ENCODE measurements at places on chromosomes 3 and 15. TPM values are rescaled to one million over a fixed set of nuclear protein-coding genes. Genes with fewer than 3 reads are reported as not detected.
A peak's percentile ranks its signal among the peaks of the same experiment; 100 is the strongest.

Gene SLC6A20
- not detected for total RNA-seq

Gene STRIT1
- total RNA-seq, result not detected

Gene SOX14
- not detected for total RNA-seq

Gene NOX5
- 0.23 TPM for total RNA-seq

Gene SLC38A3
- 0.39 TPM for total RNA-seq

Gene GCHFR
- total RNA-seq, result 6.6 TPM

Gene TMEM62
- total RNA-seq, result 32.0 TPM

Gene GOLGA6A
- total RNA-seq, result 1.2 TPM

Gene REC114
- total RNA-seq, result not detected

Gene CFAP91
- total RNA-seq, result 4.3 TPM

Gene GOLGA8S
- total RNA-seq, result 0.17 TPM

Gene GLDN
- total RNA-seq, result 5.8 TPM

Gene AADACL2
- 0.26 TPM for total RNA-seq

Gene PLSCR5
- total RNA-seq, result not detected

Gene KNG1
- not detected for total RNA-seq

- no peak for DNase-seq
Measured at GRCh38 chr3:89104499-89104898, 2.9 kb upstream of the EPHA3 start.

- DNase-seq, result no peak
Measured at GRCh38 chr3:165800970-165801369, 36.3 kb downstream of the BCHE start.

- peak; percentile 90 for DNase-seq
Measured at GRCh38 chr15:31297575-31298456, 28.8 kb upstream of the KLF13 start.

GRCh38 chr3:153291059-153291685 is 129.1 kb downstream of the RAP2B start:
- no peak for DNase-seq

DNA sequence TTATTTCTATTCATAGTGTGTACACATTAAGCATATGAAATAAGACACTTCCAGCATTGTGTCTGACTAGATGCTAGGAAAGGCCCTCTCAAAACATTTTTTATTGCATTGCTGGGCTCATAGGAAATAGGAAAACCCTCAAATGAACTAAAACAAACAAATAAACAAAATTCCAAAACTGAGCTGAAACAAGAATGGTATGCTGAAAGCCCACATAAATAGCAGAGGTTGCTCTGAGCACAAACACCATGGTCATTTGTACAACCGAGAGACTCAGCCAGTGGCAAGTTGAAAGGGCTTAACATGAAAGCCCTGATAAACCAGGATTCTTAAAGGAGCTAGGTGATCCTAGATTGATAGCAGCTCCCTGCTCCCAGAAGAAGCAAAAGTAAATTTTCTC is 310.0 kb upstream of the WNT5A start:
- peak; percentile 4 for DNase-seq

- no peak for DNase-seq
Measured at GRCh38 chr3:72334681-72335457, 513.4 kb downstream of the SHQ1 start.

GRCh38 chr3:29186131-29186599 is 94.7 kb upstream of the RBMS3 start:
- no peak for DNase-seq

GRCh38 chr3:164459521-164460151 is 618.7 kb downstream of the SI start:
- no peak for DNase-seq

- no peak for DNase-seq
Measured at GRCh38 chr3:116408473-116408872, 36.8 kb downstream of the LSAMP start.

DNA sequence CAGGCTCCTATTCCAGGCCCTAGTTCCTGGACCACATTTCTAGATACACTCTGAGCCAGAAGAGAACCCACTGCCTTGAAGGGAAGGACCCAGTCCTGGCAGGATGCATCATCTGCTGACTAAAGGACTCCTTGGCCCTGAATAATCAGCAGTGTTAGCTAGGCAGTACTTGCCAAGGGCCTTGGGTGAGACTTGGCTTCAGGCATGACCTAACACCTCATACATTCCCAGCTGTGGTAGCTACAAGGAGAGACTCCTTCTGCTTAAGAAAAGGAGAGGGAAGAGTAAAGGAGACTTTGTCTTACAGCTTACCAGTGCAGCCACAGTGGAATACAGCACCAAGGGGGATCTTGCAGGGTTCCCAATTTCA is 26.4 kb downstream of the PEAK1 start:
- DNase-seq, result no peak

DNA sequence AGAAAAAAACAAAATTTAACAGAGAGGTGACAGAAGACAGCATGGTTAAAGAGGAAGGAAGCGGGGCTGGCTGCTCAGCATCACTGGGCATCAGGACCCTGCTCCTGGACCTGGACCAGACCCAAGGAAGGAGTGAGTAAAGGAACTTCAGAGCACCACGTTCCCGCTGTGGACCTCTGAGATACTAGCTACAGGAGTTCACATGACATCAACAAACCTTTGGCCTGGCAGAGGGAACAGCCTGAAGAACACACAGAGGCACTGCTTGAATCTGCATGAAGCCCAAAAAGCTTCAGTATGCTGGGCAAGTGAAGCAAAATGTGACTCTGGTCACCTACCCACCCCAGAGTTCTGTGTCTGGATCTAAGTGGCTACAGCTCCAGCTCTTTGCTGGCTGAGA is 38.1 kb downstream of the SLC2A2 start:
- DNase-seq, result no peak

GRCh38 chr3:66567077-66567476 is 66.3 kb upstream of the LRIG1 start:
- no peak for DNase-seq

- DNase-seq, result no peak
Measured at GRCh38 chr3:129597087-129597999, 9.1 kb downstream of the PLXND1 start.

DNA sequence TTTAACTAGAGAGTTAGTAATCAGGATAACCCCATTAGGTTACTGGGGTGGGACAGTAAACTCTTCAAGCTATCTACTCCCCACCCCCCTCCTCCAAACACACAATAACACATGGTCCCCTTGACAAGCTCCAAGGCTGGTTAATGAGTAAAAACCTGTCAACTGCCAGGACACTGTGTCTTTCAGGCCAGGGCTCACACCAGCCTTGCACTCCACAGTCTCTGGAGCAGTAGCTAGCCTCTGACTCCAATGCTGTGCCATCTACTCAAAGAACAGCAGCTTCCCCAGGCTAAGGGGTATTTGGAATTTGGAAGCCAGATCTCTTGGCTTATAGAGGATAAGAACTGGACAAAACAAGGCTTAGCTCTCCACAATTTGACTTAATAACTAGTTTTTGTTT is 115.8 kb downstream of the LRIG1 start:
- no peak for DNase-seq

DNA sequence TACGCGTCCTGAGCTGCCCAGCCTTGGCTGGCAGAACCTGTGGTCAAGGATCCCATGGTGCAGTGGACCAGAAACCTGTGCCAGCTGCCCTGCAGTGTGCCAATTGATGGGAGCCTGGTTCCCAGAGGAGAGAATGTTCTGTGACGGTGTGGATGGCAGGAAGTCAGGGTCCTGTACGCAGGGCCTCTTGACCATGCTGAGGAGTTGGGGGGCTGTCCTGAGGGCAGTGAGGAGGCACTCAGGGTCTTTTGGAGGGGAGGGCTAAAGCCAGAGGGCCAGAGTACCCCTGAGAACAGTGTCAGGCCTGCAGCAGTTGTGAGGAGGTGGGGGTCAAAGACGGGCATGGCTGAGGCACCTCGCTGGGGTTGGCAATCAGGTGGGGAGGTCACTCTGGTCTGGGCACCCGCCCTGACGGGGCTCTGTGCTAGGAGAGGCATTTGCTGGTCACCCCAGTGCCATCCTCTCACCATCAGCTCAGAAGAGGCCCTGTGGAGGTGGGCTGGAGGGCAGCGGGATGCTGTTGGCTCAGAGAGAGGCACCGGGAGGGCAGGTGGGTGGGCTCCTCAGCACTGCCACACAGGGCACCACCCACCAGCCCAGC is 61.0 kb downstream of the SCN5A start:
- DNase-seq, result peak; percentile 78

DNA sequence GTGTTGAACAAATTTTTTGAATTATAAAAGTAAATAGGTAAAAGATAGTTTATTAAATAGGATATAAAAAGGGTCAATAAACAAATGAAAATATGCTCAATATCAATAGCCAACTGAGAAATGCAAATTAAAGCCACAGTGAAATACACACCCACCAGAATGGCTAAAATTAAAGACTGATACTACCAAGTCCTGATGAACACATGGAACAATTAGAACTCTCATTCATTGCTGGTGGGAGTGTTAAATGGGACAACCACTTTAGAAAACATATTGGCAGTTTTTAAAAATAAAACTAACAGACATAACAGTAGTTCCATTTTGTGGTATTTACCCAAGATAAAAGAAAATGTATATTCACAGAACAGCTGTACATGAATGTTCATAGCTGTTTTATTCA is 41.2 kb downstream of the CCDC32 start:
- no peak for DNase-seq

DNA sequence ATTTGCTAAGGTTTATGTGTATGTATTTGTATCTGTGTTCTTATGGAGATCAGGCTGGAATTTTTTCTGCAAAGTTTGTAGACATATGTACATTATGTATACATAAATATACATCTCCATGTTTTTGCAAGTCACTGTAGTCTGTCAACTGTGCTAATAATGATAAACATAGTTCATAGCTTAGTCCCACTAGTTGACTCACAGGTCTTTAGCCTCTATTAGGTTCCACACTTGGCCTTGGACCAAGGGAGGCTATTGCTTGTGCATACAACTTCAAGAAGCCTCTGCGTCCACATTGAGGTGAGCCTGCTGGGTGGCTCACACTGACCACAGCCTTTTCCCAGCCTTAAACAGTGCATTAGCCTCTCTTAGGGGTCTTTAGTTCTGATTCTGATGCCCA is 243.8 kb upstream of the PEX5L start:
- no peak for DNase-seq

- no peak for DNase-seq
Measured at GRCh38 chr3:8466526-8466925, 35.1 kb upstream of the LMCD1 start.

DNA sequence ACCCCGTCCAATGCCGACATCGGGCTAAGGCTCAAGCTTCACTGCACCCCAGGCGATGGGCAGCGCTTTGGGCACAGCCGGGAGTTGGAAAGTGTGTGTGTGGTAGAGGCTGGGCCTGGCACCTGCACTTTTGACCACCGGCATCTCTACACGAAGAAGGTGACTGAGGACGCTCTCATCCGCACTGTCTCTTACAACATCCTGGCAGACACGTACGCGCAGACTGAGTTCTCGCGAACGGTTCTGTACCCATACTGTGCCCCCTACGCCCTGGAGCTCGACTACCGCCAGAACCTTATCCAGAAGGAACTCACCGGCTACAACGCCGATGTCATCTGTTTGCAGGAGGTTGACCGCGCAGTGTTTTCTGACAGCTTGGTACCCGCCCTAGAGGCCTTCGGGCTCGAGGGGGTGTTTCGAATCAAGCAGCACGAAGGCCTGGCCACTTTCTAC is 1.0 kb downstream of the PDE12 start:
- no peak for DNase-seq

DNA sequence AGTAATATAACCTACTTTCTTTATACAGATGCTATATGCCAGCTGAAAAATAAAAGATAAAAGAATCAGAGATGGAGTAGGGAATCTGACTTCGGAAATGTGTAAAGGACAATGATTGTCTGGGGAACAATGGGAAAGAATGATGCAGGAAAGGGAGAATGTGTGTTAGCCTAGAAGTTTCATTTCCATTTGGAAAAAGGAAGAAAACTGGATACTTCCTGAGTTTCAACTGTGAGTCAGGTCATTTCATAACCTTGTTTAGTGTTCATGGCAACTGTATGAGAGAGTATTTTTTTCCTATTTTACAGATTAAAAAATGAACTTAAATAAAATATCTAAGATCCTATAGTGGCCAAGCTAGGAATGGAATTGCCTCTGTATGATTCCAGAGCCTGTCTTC is 261.3 kb upstream of the NECTIN3 start:
- no peak for DNase-seq

- DNase-seq, result no peak
Measured at GRCh38 chr3:153410517-153410916, 248.5 kb downstream of the RAP2B start.

GRCh38 chr3:81884791-81885190 is 123.3 kb upstream of the GBE1 start:
- no peak for DNase-seq

- no peak for DNase-seq
Measured at GRCh38 chr3:179184826-179185225, 36.7 kb downstream of the PIK3CA start.

DNA sequence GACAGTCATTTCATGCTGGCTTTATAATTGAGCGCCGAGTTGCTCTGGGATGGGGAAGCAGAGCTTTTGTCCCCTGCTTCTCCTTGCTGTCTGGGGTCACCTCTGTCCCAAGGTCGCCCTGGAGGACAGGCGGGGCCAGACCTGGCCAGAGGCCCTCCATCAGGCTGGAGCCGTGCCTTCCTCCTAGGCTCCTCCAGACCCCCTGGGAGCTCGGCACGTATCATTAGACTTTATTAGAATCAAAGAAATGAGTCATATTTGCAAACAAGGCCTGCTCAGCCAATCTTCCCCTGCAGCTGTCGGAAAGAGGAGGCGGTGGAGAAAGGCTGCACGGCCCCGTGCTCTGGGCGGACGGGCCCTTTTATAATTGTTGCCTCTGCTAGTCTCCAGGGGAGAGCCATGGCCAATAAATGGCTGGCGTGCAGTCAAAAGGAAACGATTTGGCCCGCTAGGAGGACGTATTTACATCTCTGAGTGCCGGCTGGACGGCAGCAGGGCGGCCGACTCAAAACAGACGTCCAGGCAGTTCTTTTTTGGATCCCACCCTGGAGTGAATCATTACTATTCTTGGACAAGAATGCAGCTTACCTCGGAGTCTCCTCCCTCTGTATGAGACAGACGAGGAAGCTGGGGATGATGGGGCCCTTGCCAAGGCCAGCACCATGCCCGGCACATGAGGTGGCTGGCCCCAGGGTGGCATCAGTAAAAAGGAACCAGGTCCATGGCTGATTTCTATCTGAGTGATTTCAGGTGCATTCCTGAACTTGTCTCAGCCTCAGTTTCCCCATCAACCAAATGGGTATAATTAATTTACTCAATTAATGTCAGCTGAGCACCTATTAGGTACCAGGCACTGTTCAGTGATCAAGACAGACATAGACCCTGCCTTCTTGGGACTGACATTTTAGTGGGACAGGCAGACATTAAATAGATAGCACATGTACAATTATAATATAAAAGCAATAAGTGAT is 50.6 kb downstream of the SLC6A6 start:
- DNase-seq, result peak; percentile 97

- no peak for DNase-seq
Measured at GRCh38 chr3:150449169-150449721, 41.1 kb downstream of the TSC22D2 start.

- no peak for DNase-seq
Measured at GRCh38 chr15:77058468-77058867, 12.4 kb downstream of the TSPAN3 start.

All from esophagus muscularis mucosa (tissue), 4 donors.